GM23338 (cell line): ENCODE measurements at places on chromosomes 11 and 22. TPM values are rescaled to one million over a fixed set of nuclear protein-coding genes. Genes with fewer than 3 reads are reported as not detected.

GRCh38 chr11:10539339-10539738 is 1.6 kb downstream of the RNF141 start:
- DNase-seq = no peak

- DNase-seq = no peak
Observed at GRCh38 chr11:95829580-95830259, 39.4 kb downstream of the CEP57 start.

GRCh38 chr11:123535401-123535800 is 105.3 kb downstream of the GRAMD1B start:
- no peak for DNase-seq

Gene FGF4
- total RNA-seq = 9.2 and 13.1 TPM in 2 replicates

Gene FAM111B
- total RNA-seq = 27.9 and 30.6 TPM in 2 replicates

Gene ARSA
- total RNA-seq = 8.2 and 8.6 TPM in 2 replicates

Gene KIF18A
- total RNA-seq = 25.9 and 26.5 TPM in 2 replicates
